Aortic smooth muscle cell (primary cell): ENCODE measurements at places on chromosomes 4 and X. TPM values are rescaled to one million over a fixed set of nuclear protein-coding genes. Genes with fewer than 3 reads are reported as not detected.

CXCR3 gene
- total RNA-seq = not detected in 2 replicates

FRAS1 gene
- 0.13 and 0.37 TPM in 2 replicates for total RNA-seq

LPAR4 gene
- 0.53 and 0.75 TPM in 2 replicates for total RNA-seq

PRICKLE3 gene
- total RNA-seq = 5.2 and 6.0 TPM in 2 replicates

SCML2 gene
- 1.2 TPM in 2 replicates for total RNA-seq

CSAG3 gene
- not detected in 2 replicates for total RNA-seq
